ENCODE measurements at places on chromosomes 1 and 21. TPM values are rescaled to one million over a fixed set of nuclear protein-coding genes. Genes with fewer than 3 reads are reported as not detected.

The FCRL5 gene
- polyA plus RNA-seq, result 0.76 TPM

The ATAD3B gene
- 18.4 TPM for polyA plus RNA-seq

The IGSF3 gene
- polyA plus RNA-seq, result 6.2 TPM

The GNG12 gene
- polyA plus RNA-seq, result 41.5 TPM

The FCGR3A gene
- 5.8 TPM for polyA plus RNA-seq

The CYP4Z1 gene
- polyA plus RNA-seq, result 0.80 TPM

GRCh38 chr1:41366455-41367287 is 5.4 kb downstream of the FOXO6 start:
- peak; percentile 42 for DNase-seq

DNA sequence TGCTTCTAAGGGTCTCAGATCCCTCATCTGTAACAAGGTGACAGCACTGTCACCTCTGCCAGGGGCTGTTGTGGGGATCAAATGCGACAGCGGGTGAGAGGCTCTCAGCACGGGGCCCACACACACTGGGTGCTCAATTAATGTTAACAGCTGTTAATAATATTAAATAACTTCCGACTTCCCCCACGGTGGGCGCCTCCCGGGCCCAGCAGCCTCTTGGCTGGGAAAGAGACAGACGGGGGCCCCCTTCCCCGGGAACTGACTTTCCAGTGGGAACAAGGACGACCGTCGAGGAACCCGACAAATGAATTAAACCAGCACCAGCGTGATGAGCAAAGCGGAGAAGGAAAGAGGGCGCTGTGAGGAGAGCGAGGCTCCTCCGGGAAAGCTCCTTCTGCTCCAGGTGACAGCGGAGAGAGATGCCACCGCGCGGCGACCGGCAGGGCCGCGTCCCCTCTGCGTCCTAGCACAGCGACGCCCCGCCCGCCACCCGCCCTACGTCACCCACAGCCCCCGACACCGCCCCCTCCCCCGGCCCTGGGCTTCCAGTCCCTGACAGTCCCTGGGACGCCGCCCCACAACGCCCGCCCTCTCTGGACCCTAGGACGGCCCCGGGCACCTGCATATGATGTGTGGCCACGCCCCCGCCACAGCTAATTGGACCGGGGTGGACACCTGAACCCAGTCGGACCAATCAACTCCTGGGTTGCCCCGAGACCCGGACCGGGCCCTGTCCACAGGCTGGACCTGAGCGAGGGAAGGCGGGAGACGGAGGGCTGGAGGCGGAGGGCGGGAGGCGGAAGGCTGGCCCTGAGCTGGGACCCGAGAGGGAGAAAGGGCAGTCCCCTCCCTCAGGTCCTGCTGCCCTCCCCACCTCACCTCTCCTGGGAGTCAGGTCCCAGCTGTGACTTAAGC is 38.2 kb downstream of the MATN1 start:
- DNase-seq, result peak; percentile 87

GRCh38 chr1:59879574-59879973 is 47.0 kb downstream of the CYP2J2 start:
- DNase-seq, result peak; percentile 92

DNA sequence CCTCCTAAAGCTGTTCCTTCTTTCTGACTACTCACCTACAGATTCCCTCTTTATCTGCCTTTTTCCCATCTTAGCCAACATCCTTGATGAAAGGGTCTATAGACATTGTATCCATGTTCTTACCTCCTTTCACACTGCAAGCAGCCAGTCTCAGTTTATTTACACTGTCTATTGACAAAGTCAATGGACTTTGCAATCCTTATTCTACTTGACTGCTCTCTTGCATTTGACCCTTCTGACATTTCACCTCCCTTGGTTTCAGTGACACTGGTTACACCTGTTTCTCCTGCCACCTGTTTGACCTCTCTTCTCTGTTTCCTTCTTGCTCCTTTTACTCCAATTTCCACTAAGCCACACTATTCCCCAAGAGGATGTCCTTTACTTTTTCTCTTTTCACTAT is 224.0 kb upstream of the SNX7 start:
- DNase-seq, result peak; percentile 24

- no peak for DNase-seq
Observed at GRCh38 chr1:247362153-247362552, 30.5 kb upstream of the ZNF496 start.

DNA sequence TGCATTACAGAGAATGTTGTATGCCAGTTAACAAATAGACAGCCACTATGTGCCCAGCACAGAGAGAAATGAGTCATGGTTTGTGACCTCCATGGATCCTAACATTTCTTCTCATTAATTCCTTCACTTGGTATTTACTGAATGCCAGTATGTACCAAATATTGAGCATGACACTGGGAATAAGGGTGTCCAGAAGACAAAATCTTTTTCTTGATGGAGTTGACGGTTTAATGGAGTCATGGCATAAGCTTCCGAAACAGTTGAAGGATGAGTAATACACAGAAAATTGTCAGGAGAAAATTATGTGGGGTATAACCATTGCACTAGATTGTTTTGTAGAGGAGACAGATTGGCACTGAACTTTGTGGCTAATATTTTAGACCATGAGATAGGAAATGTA is 36.9 kb downstream of the PTGFR start:
- no peak for DNase-seq

DNA sequence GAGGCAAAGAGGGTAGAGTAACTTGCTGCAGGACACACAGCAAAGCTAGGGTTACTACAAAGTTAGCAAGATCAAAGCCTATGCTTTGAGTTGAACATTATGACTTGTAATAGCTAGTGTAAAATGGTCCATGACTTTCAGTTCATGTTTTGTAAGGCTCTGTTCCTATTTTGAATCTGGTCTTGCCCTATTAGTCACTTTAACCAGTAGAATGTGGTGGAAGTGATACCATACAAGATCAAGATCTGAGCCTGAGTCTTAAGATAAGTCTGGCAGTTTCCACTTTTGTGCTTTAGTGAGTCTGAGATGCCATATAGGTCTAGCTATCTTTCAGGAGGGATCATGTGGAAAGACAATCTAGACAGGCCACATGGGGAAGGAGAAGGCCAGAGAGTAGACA is 282.1 kb upstream of the BRINP3 start:
- no peak for DNase-seq

GRCh38 chr1:1433804-1434130 is 1.7 kb upstream of the VWA1 start:
- DNase-seq, result peak; percentile 83

DNA sequence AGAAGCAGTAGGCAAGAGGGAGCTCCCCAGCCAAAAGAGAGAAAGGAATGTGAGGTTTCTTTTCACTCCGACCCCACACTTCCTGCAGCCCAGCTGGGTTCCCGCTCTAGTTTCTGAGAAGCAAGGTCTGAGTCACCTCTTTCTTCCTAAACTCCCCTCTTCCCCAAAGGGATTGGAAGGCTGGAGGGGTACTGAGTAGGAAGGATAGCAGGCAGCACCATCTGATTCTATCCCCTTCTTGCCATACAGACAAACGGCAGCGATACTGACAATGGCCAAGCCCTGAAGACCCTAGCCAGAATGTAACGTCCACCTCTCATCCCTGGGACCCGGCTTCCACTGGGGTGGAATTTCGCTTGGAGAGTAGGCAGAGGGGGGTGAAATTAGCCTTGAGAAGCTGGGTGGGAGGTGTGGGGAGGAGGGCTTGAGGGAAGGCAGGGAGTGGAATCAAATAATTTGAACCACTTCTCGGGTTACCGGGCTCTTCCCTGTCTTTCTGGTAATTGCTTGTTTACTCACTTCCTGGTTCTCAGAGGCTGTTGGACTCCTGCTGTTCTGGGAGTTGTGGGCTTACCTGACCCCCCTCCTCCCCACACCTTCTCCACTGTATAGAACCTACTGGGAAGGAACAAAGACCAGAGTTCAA is 13.2 kb downstream of the IER5 start:
- no peak for DNase-seq

GRCh38 chr1:64685217-64685616 is 59.7 kb upstream of the RAVER2 start:
- DNase-seq, result no peak

DNA sequence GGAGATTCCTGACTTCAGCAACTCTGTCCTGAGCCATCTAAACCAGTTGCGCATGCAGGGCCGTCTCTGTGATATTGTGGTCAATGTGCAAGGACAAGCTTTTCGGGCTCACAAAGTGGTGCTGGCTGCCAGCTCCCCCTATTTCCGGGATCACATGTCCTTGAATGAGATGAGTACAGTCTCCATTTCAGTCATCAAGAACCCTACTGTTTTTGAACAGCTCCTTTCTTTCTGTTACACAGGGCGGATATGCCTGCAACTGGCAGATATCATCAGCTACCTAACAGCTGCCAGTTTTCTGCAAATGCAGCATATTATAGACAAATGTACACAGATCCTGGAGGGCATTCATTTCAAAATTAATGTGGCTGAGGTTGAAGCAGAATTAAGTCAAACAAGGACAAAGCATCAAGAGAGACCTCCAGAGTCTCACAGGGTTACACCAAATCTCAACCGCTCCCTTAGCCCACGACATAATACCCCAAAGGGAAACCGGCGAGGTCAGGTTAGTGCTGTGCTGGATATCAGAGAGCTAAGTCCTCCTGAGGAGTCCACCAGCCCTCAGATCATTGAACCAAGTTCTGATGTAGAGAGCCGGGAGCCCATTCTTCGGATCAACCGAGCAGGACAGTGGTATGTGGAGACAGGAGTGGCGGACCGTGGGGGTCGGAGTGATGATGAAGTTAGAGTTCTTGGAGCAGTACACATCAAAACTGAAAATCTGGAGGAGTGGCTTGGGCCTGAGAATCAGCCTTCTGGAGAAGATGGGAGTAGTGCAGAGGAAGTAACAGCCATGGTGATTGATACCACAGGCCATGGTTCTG is 2.3 kb downstream of the ZBTB37 start:
- DNase-seq, result peak; percentile 54

Data from stomach (tissue), 19 donors.